MCF 10A (cell line): ENCODE measurements at places on chromosomes 7 and 10. TPM values are rescaled to one million over a fixed set of nuclear protein-coding genes. Genes with fewer than 3 reads are reported as not detected.

The DPCD gene
- 24.2 and 25.7 TPM in 2 replicates for total RNA-seq

The CYP3A4 gene
- total RNA-seq, result not detected in 2 replicates

The COBL gene
- 7.3 and 12.3 TPM in 2 replicates for total RNA-seq

GRCh38 chr7:124459101-124460055 is 306.2 kb downstream of the GPR37 start:
- H3K27me3 ChIP-seq, result no peaks in the 10 kb centered on the region
- H3K36me3 ChIP-seq, result no peaks in the 10 kb centered on the region
- H3K4me3 ChIP-seq, result peak overlapping the region; percentile 23
- peak overlapping the region; percentile 56 for H3K27ac ChIP-seq
- DNase-seq, result peak; percentile 70

DNA sequence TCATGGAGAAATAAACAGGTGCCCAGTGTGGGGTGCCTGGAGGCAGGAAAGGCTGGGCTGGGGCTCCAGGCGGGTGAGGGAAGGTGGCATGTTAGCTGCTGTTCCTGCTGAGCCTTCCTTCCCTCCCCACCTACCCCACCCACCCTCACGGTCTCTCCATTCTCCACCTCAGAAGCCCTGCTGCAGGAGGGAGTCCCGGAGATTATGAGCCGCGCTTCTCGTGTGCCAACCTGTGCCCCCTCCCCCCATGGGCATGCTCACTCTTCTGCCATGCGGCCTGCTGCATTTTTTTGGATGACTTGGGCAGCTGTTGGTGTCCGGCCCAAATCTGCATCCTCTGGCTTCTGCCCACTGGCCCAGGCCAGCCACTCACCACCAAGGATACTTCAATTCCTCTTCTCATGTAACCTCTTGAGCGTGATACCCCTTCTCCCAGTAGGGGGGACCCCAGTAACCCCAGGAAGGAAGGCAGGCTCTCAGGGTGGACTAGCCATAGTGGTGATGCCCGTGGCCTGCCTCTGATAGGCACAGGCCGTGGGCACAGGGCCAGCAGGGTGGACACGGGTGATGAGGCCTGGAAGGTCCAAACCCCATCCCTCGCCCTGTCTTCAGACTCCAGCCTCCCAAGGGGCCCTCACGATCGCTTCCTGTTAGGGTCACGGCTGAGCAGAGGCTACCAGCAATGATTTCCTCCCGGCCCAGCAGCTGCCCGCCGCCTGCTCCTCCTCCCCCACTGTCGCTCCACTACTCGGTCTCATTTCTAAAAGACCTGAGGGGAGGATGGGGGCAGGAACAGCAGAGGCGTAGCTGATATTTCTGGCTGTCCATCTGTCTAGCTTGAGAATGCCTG is 27.8 kb downstream of the UNC5B start:
- peaks cover 13% of the 10 kb centered on the region for H3K36me3 ChIP-seq
- peak overlapping the region; percentile 63 for H3K27ac ChIP-seq
- no peaks in the 10 kb centered on the region for H3K27me3 ChIP-seq
- H3K4me1 ChIP-seq, result peaks cover 35% of the 10 kb centered on the region
- DNase-seq, result no peak

DNA sequence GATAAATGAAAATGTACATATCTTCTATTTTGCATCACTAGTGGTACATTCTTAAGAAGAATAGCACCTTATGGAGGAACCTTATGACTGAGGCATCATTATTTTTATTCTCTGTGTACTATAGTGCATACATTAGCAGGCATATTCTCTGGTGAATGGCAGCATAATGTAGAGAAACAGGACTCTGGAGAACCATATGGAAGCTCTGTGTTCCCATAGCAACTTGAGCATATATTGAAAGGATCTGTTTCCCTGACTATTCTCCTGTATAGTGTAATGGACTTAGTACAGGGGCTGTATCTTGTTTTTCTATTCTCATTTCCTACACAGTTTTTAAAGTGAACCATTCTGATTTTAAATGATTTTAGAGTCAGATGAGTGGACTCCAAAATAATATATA is 128.4 kb upstream of the SMIM30 start:
- H3K27me3 ChIP-seq, result no peaks in the 10 kb centered on the region
- no peaks in the 10 kb centered on the region for H3K4me1 ChIP-seq
- no peak for DNase-seq
- no peak overlapping the region for H3K4me3 ChIP-seq
- no peaks in the 10 kb centered on the region for H3K36me3 ChIP-seq
- no peak overlapping the region for H3K27ac ChIP-seq

DNA sequence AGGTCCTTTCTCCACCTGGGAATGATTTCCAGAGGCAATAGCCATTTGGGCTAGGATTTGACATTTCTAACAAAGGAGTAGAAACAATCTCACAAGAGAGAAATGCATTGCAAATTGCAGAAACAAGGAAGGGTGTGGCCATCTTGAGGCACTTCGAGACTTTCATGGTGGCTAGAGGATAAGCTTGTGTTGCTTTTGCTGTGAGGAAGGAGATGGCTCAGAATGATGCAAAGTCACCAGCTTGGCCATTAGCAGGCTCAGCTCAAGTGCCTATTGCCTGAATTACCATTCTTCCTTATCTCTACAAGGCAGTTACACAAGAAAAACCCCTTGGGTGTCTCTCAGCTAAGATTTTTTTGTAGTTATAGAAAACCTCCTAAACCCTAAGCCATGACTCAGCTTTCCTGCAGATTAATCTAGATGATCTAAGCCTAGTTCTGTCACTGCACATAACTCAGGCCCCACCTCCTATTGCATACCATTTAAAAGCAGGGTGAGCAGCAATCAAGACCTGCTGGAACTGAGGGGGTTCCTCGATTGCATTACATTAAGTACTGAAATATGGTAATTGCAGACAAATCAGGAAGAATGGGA is 683.1 kb downstream of the NRG3 start:
- H3K4me3 ChIP-seq, result no peak overlapping the region
- DNase-seq, result peak; percentile 8
- no peak overlapping the region for H3K27ac ChIP-seq
- no peaks in the 10 kb centered on the region for H3K27me3 ChIP-seq
- no peaks in the 10 kb centered on the region for H3K4me1 ChIP-seq

DNA sequence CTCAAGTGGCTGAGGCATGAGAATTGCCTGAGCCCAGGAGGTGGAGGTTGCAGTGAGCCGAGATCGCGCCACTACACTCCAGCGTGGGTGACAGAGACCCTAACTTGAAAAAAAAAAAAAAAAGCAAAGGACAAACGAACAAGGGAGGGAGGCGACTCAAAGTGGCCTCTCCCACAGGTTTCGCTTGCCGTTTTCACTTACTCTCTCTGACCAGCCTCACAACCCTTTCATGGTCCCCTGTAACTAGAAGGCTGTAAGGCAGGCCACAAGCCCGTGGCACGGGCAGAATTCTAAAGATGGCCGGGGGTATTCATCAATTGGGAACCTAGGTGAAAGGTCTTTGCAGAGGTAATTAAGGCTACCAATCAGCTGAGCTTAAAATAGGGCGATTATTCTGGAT is 25.5 kb downstream of the GNA12 start:
- H3K27me3 ChIP-seq, result no peaks in the 10 kb centered on the region
- peaks cover 14% of the 10 kb centered on the region for H3K36me3 ChIP-seq
- H3K4me1 ChIP-seq, result peaks cover 34% of the 10 kb centered on the region
- H3K4me3 ChIP-seq, result no peak overlapping the region

DNA sequence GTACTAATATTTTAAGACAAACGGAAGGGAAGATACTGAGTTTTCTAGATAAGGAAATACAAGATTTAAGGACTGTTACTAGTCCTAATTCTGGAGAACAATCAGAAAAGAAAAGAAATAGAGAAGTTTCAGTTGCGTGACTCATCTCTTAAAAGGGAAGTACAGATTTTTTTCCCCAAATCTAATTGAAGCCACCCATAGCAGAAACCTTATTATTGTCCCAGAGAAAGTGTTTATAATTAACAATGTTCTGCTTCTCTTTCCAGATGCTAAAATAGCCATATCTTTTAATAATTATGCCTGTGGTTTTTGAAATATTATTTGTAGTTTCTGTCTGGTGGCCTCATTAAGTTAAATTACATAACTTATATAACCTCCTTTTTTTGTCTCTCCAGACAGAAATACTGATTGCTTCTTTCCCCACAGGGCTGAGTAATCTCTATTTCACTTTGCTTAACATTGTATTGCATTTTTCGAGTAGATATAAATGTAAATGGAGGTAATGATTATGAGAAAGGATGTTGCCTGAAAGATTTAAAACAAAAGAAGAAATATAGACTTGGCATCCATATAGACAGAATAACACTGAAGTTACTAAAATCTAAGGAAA is 240.7 kb upstream of the MBL2 start:
- no peak overlapping the region for H3K27ac ChIP-seq
- no peak for DNase-seq
- H3K36me3 ChIP-seq, result no peaks in the 10 kb centered on the region

- H3K27me3 ChIP-seq, result no peaks in the 10 kb centered on the region
- DNase-seq, result no peak
- H3K27ac ChIP-seq, result no peak overlapping the region
- no peaks in the 10 kb centered on the region for H3K4me1 ChIP-seq
- H3K4me3 ChIP-seq, result no peak overlapping the region
Observed at GRCh38 chr10:132612571-132613504, 75.3 kb downstream of the INPP5A start.

GRCh38 chr7:141356161-141356560 is 195.0 kb upstream of the AGK start:
- no peaks in the 10 kb centered on the region for H3K27me3 ChIP-seq
- no peaks in the 10 kb centered on the region for H3K36me3 ChIP-seq
